ENCODE measurements at places on chromosomes 2 and 18. TPM values are rescaled to one million over a fixed set of nuclear protein-coding genes. Genes with fewer than 3 reads are reported as not detected.

Gene RNF103
- 6.8 TPM for total RNA-seq

Gene FARP2
- total RNA-seq: 37.8 TPM

Gene SLC8A1
- 1.7 TPM for total RNA-seq

Gene WDR43
- total RNA-seq: 112 TPM

Gene CHRND
- 0.07 TPM for total RNA-seq

Gene FAM124B
- total RNA-seq: 4.4 TPM

Gene ZSWIM2
- not detected for total RNA-seq

Gene EIF5B
- total RNA-seq: 68.8 TPM

Gene CACNB4
- total RNA-seq: 6.9 TPM

Gene CEBPZ
- total RNA-seq: 127 TPM

Gene MC5R
- total RNA-seq: 0.27 TPM

Gene CAPN14
- total RNA-seq: 0.11 TPM

Gene DBI
- 146 TPM for total RNA-seq

Gene FMNL2
- 45.5 TPM for total RNA-seq

Gene ZNF892
- total RNA-seq: 10.8 TPM

Gene GALNT13
- 8.8 TPM for total RNA-seq

Gene ITGB6
- 0.07 TPM for total RNA-seq

Gene TMEM17
- 1.2 TPM for total RNA-seq

Gene KATNAL2
- total RNA-seq: 11.7 TPM

Gene WDR12
- total RNA-seq: 146 TPM

Gene ASB18
- not detected for total RNA-seq

Gene TUBB8B
- total RNA-seq: 1.2 TPM

Gene MAL
- total RNA-seq: 0.22 TPM

Gene CFAP221
- 0.14 TPM for total RNA-seq

Gene MSTN
- not detected for total RNA-seq

Gene ANTXR1
- 36.8 TPM for total RNA-seq

Gene DHRS9
- not detected for total RNA-seq

Gene GNLY
- not detected for total RNA-seq

Gene SERPINB12
- not detected for total RNA-seq

Gene SUPT7L
- 23.8 TPM for total RNA-seq

Gene FER1L5
- 1.1 TPM for total RNA-seq

Gene KIF1A
- 279 TPM for total RNA-seq

Gene CRACDL
- total RNA-seq: 0.72 TPM

Gene WDR35
- 15.5 TPM for total RNA-seq
